ENCODE measurements at places on chromosomes 5 and 9.

DNA sequence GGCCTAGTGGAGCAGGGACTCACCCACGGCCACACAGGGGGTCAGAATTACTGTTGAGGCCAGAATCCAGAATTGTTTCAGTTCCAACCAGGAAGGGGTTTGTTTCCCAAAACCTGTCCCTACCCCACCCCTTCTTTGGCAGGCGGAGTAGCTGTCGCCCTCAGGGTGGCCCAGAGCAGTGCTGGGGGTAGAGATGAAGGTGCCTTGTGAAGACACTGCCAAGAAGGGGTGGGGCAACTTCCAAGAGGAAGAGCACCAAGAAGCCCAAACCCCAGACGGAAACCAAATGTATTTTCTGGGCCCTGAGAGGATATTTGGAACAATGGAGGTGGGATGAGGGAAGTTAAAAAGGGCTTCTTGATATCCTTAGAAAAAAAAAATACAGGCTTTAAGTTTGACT, 11.4 kb upstream of the NDST1 start:
- no peak for DNase-seq

DNA sequence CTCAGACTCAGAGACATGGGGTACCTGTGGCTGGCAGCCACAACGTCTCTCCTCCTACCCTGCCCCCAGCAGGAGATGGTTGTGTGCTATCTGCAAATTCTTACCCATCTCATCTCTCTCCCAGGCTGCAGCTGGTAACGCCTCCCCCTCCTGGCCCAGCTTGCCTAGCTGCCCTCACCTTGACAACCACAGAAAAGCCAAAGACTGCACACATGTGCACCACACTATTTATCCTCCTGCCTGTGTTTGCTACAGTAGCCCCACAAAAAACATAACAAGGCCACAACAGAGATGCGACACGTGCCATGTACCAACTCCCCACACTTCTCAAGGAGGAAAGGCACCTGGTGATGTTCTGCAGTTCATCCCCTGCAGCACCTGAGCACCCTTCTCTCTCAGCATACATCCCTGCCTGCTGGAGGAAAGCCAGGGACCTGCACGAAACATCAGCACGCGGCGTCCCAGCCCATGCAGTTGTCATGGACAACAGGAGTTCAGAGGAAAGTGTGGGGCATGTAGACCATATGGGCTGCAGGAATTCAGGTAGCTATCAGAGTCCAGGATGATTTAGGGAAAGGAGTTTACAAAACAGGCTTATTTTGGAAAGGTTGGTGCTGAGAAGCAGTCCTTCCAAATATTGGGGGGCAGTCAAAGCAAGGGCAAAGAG, 168.7 kb downstream of the C5orf15 start:
- no peak for DNase-seq

DNA sequence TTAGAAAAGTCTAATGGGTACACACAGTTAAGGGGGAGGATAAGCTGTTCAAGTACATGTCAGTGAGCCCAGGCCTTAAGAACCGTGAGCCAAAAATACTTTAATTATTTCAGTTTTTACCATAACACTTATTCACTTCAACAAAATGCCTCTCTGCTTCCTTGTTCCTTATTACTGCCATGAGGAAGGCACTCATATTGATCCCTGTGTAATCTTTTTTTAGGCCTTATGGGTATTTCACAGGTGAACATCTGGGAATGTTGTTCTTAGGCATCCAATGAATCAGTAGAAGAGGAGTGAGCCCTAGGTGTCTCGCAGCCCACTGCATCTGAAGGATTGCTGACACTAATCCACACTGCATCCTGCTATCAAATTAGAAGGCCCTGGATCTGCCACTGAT, 13.5 kb upstream of the DMAC1 start:
- no peak for DNase-seq

- DNase-seq = no peak
Measured at GRCh38 chr9:93891549-93892310, 63.4 kb downstream of the BARX1 start.

- no peak for DNase-seq
Measured at GRCh38 chr9:97889941-97890887, 32.1 kb downstream of the TRMO start.

DNA sequence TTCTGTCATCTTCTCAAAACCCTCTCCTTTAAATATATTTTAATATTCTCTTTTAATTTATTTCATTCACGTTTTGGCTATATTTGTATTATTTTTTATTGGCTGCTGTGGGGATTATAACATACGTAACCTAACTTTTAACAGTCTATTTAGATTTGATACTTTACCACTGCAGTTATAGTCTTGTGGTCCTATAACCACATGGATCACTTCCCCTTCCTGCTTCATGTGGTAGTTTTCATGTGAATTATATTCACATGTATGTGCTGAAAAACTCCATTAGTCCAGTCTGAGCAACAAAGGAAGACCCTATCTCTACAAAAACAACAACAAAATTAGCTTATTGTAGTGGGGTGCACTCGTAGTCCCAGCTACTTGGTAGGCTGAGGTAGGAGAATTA, 34.3 kb downstream of the CENPP start:
- no peak for DNase-seq

DNA sequence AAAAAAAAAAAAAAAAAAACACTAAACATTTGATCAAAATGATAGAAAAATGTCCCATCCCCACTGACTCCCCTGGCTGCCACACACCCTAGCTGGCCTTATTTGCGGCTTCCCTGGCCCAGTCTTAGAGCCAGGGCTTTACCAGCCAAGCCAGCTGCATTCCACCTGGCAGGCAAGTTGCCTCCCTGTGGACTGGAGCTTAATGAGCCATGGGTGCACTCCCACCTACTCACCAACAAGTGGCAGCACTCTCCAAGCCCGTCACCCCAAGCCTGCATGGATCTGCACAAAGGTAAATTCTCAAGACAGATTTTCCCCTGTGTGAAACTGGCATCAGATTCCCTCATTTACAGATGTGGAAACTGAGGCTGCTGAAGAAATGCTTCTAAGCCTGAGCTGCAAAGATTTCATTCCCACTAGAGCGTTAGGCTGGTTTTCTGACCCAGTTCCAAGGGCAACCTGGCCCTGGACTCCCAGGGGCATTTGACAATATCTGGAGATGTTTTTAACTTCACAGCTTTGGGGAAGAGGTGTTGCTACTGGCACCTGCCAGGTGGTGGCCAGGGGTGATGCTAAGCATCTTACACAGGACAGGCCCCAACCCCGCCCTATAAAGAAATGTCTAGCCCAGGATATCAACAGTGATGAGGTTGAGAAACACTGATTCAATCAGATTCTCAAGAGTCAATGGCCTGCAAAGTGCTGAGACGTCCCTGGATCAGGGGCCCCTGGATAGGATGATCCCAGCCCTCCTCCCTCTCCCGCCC, 21.9 kb upstream of the VDAC1 start:
- DNase-seq = peak; percentile 13

DNA sequence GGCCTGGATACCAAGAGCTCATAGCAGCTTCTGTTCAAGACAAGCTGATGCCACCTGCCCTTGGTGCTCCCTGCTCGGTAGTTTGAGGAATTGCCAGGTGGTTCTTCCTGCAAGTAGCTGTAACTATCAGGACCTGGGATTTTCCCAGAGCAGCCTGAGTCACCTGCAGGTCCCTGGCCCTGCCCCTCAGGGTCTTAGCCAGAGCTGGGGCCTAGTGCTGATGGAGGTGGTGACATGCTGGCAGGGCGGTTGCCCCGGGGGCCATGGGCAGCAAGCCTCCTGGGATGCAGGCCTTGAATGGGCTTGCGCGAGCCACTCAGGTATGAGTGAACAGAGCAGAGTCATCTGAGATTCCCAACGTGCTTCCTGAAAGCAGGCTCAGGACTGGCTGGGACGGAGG, 262.3 kb downstream of the HSPA4 start:
- DNase-seq = no peak

GRCh38 chr9:27414220-27414761, 109.8 kb upstream of the IFNK start:
- no peak for DNase-seq

GRCh38 chr5:150409638-150410523, 2.8 kb downstream of the CD74 start:
- DNase-seq = peak; percentile 81
